ENCODE measurements at places on chromosomes 7 and 10. TPM values are rescaled to one million over a fixed set of nuclear protein-coding genes. Genes with fewer than 3 reads are reported as not detected.

Gene SYT15
- 0.55 TPM for total RNA-seq

Gene MOGAT3
- total RNA-seq, result not detected

Gene ZFAND4
- 23.2 TPM for total RNA-seq

Gene OR6V1
- not detected for total RNA-seq

Gene GRID2IP
- total RNA-seq, result not detected

Gene NAT16
- not detected for total RNA-seq

Gene ZNF853
- total RNA-seq, result 0.78 TPM

Gene RBP3
- total RNA-seq, result not detected

Gene TCERG1L
- total RNA-seq, result not detected

Gene AKR1C1
- total RNA-seq, result 0.83 TPM

Gene SAMD9L
- total RNA-seq, result 109 TPM

Gene WAPL
- total RNA-seq, result 49.6 TPM

Gene FGL2
- 1.6 TPM for total RNA-seq

Gene HOXA10
- not detected for total RNA-seq

Gene CYP3A4
- not detected for total RNA-seq
